Aorta (tissue), 5 donors: ENCODE measurements at places on chromosomes 2 and 18. TPM values are rescaled to one million over a fixed set of nuclear protein-coding genes. Genes with fewer than 3 reads are reported as not detected.

The ANKRD23 gene
- not detected for polyA plus RNA-seq

The FHL2 gene
- 64.7 TPM for polyA plus RNA-seq

The SERPINB13 gene
- 0.15 TPM for polyA plus RNA-seq

The WNT10A gene
- polyA plus RNA-seq: not detected

The PIGN gene
- 8.3 TPM for polyA plus RNA-seq

The ATL2 gene
- 7.5 TPM for polyA plus RNA-seq

The CFC1B gene
- polyA plus RNA-seq: not detected

The EVA1A gene
- 6.0 TPM for polyA plus RNA-seq

The TBC1D8 gene
- 28.8 TPM for polyA plus RNA-seq

The CHRNG gene
- polyA plus RNA-seq: not detected

The TRIM54 gene
- 5.0 TPM for polyA plus RNA-seq

The DTYMK gene
- 14.3 TPM for polyA plus RNA-seq

The GATA6 gene
- 16.0 TPM for polyA plus RNA-seq

The TLX2 gene
- not detected for polyA plus RNA-seq

The DPY30 gene
- polyA plus RNA-seq: 131 TPM

The RIT2 gene
- polyA plus RNA-seq: not detected

The CD28 gene
- 4.0 TPM for polyA plus RNA-seq

The SLC19A3 gene
- polyA plus RNA-seq: 0.63 TPM

The ALK gene
- polyA plus RNA-seq: not detected

The LCT gene
- polyA plus RNA-seq: 0.03 TPM

The AGXT gene
- not detected for polyA plus RNA-seq

The CDH2 gene
- polyA plus RNA-seq: 13.9 TPM

The GPR155 gene
- polyA plus RNA-seq: 1.9 TPM

The KIF1A gene
- not detected for polyA plus RNA-seq

The MAP3K19 gene
- polyA plus RNA-seq: not detected

The PSMG2 gene
- polyA plus RNA-seq: 94.0 TPM

The BOLL gene
- polyA plus RNA-seq: not detected

The SCN2A gene
- polyA plus RNA-seq: 0.15 TPM

The EML6 gene
- polyA plus RNA-seq: not detected

The TEKT4 gene
- not detected for polyA plus RNA-seq

The ABCB11 gene
- not detected for polyA plus RNA-seq

The SNED1 gene
- 5.9 TPM for polyA plus RNA-seq

The LONRF2 gene
- 0.75 TPM for polyA plus RNA-seq
